NCI-H446 treated with DMSO at 0.1 percent for 48 hours (cell line): ENCODE measurements at places on chromosomes 5 and 9.

DNA sequence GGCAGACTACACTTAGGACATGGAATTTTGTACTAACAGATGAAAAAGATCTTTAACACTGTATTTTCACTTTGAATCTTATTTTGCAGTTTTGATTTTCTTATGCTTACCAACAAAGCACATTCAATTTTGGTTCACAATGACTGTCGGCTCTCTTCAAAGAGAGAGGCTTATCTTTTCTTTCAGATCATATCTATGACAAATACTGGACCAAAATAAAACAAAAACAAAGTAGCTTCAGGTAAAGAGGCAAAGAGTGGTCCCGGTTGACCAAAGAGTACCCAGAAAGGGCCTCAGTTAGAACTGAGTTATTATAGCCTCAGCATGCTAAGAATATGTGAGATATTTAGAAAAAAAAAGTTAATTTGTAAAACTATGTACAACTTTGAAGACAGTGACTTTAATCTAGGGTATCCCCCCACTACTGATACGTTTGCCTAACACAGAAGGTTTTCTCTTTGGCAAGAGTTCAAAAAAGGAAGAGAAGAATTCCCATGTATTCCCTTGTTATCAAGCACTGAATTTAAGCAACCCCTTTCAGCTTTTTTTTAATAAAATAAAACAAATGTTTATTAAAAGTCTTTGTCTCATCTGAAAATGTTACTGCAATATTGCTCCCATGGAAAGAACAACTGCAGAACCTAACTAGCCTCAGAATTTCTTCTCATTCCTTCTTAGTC lies 50.5 kb downstream of the NR6A1 start:
- DNase-seq: no peak

- no peak for DNase-seq
Observed at GRCh38 chr5:16596581-16596940, 20.2 kb downstream of the RETREG1 start.

DNA sequence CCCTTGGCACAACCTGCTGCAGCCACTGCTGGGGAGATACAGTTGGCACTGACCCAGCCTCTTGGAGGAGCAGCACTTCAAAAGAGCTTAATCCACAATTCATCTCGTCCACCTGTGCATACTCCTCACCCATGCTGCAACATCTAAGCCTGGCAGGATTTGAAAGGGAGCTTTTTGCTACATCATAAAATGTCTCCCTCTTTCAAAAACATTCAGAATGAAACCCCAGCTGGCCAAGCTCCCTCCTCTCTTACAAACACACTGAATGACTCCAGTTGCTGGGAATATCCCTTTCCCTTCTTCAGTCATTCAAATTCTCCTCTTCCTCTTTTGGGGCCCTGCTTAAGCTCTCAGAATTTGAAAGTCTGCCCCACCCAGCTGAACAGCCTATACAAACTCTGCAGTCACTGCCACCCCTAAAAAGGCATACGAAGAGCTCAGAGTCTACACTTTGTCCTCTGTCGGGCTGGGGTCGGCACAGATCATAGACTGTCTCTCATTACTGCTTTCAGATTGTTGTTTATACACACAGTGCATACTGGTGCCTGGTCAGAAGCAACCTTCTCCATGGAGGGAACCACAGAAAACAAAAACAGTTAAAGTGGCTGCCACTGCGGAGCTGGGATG lies 8.8 kb upstream of the C5orf15 start:
- no peak for DNase-seq

- no peak for DNase-seq
Observed at GRCh38 chr9:27179245-27179865, 70.3 kb downstream of the TEK start.

DNA sequence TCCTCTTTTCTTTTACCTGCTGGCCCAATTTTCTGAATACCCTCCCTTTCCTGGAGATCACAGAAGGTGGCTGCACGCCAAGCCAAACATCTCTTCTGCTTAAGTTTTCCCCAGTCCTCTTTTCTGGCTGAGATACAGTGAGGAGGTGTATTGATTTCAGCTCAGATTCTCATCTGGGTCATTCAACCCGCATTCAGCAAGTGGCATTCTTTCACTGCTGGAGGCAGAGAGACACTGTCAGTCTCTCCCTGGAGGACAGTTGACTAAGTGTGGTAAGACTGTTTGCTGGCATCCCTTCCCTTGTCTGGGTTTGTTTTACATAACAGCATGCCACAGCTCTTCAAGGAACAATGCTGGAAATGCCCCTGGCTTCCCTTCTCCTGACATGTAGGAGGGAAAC lies 60.5 kb downstream of the GABRG2 start:
- no peak for DNase-seq

DNA sequence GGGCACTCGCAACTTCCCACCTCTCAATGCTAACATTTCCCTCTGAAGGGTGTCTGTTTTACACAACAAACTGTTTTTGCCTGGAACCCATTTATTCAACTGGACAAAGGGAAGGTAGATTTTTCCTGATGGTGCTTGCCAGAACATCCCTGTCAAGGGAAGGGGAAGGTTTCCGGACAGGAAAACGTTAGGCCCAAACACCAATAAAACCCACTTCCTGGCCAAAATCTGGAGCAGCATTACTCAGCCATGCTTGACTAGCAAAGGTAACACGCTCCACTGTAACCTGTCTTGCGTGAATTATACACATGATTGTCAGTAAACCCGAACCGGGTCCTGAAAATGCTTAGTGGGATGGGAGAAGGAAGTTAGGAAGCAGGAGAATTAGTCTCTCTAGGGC lies 90.2 kb downstream of the SAXO1 start:
- DNase-seq: no peak

DNA sequence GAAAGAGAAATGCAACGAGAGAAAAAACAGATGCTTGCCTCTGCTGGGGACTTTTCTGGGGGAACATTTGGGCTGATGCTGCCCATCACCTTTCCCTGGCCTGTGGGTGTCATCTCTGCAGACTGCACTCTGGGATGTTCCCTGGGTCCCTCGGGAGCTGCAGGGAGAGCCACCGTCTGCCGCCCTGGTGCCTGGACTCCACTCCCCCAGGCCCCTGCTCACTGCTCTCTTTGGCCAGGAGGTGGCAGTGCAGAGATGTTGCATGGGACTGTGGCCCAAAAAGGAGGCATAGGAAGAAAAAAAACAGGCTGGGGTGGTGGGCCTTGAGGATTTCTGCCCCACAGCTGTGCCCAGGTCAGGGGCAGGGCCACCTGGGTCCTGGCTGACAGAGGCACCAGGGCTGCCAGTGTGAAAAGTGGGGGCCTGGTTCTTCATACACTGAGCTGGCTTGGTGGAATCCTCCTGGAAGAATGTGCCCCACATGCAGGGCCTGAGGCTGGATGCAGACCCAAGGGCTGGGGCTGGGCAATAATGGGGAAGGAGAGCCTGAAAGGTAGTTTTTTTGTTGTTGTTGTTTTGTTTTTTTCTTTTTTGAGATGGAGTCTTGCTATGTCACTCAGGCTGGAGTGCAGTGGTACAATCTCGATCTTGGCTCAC lies 353.6 kb downstream of the SLIT3 start:
- no peak for DNase-seq

DNA sequence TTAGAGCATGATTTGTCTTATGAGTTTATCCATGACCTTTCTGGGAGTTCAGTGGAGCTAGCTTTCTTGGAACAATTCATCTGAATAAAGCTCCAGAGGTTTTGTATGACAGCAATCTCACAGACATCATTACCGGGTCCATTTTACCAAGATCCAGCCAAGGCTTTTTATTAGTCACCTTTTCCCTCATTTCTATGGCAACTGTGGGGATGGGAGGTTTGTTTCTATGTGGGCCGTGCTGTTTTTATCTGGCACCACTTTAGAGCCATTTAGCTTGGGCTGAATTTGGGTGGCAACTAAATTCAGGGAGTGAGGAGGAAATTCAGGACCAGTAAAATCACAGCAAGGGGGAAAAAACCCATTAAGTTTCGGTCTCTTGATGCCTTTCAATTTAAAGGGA lies 245.7 kb downstream of the NSG2 start:
- no peak for DNase-seq

DNA sequence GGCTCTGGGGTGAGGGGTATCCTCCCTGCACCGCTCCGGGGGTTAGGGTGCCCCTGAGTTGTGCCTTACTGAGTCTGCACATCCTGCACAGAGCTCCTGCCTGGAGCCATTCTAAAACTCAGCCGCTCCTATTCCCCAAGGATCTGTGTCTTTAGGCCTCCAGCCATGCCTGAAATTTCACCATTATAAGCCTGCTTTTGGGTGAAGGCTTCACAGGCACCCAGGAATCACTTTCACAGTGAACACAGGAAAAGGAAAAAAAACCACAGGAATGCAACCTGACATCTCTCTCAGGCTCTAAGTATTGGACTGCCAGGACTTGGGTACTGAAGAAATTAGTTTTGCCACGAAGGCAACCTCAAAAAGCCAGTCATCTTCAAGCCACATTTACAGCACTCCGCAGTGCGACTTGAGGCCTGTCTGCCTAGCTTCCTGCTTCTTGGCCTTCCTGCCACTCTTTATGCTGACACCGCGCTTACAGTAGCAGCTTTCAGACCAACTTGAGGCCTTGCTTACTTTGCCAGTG lies 30.9 kb downstream of the GALNT10 start:
- no peak for DNase-seq
